Occipital lobe (tissue), 3 donors: ENCODE measurements at places on chromosomes 6 and 20.

- no peak for DNase-seq
Measured at GRCh38 chr6:4802312-4802935, 26.2 kb downstream of the CDYL start.

- DNase-seq, result no peak
Measured at GRCh38 chr6:43579171-43579570, 3.2 kb downstream of the POLH start.

DNA sequence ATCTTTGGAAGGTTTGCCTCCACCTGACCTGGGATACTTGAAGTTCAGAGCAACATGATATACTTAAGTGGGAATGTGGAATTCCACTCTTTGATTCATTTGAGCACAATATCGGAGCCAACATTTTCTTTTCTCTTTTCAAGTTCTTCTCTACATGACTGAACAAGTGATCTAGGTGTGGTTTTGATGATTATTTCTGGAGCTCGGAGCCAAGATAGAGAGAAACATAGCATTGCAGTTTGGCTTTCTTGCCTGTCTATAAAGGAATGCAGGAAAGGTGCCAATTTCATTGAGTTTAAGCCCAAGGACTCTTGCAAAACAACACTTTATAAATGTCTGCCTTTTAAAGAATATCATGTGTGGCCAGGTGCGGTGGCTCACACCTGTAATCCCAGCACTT is 124.2 kb upstream of the FAM83B start:
- no peak for DNase-seq

- DNase-seq, result no peak
Measured at GRCh38 chr6:53309059-53309900, 39.5 kb downstream of the ELOVL5 start.

DNA sequence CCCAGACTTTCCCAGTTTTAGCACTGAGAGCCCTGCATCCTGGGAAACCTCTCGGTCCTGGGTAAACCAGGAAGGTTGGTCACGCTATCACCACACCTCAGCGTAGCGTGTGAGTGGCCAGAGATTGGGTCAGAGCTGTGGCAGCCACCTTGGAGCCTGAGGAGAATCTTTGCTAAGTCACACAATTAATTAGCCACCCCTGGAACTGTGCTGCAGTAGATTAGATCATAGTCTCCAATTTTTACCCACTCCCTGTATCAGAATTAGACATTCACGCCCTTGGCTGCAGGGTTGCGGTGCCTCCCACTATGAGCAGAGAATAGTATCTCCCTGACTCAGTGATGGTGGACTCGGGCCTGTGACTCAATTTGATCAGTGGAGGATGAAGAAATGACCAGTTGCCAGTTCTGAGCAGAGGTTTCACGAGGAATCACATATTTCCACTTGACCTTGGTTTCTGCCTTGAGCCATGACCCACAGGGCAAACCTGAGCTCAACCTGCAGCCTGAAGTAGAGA is 6.0 kb upstream of the PTGIS start:
- DNase-seq, result no peak

DNA sequence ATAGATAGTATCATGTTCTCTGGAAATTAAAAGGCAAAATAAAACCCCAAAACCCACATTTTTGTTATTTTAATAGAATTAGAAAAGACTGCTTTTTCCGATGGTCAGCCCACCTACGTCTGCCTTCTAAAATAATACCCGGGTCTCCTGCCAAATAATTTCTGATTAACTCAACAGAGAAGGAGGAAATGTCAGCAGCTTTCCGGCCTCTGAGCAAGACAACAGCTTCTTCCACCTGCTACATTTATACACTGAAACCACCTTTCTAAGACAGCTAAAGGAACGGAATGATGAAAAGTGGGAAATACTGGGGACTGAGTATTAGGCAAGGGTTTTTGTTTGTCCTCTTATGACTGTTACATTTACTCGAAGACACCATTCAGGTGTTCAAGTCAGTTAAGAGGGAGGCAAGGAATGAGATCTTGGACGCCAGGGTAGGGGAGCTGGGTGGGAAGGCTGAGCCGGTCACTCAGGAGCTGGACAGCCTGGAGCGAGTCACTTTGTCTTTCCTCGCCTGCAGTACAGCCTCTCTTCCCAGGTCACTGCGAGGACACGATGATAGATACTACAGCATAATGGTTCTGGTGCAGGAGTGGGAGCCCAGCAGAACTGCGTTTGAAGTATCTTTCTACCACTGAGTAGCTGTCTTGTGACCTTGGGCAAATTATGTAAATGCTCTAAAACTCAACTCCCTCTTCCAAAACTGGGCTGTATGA is 96.3 kb upstream of the QKI start:
- DNase-seq, result no peak

- DNase-seq, result peak; percentile 34
Measured at GRCh38 chr20:17530716-17531664, at the start of gene BFSP1. TSS of gene BFSP1 (minus strand) at chr20:17531379. CDS start at chr20:17531329, 50 bp downstream.

DNA sequence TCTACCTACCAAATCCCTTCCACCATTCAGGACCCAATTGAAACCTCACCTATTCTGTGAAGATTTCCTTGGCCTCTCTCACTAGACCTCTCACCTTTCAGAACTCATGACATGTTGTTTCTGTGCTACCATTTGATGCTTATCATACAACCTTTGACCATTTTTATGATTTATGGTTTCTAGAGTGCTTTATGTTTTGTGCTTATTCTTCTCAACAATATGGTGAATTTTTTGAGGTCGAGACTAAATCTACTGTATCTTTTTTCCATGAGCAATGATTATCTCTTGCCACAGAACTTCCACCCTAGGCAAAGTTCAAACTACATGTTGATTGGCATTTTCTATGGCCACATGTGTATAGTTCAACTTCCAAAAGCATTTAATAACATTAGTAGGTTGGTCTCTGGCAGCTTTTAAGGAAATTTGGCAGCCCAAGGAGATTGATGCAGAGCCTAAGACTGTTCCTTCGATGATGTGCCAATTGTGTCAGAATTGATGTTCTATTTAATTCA is 84.9 kb downstream of the OLIG3 start:
- no peak for DNase-seq

- no peak for DNase-seq
Measured at GRCh38 chr6:41036601-41037000, 2.4 kb downstream of the UNC5CL start.

GRCh38 chr6:140833408-140833807 is 1299.3 kb upstream of the GJE1 start:
- no peak for DNase-seq

GRCh38 chr20:57093766-57094165 is 172.7 kb downstream of the BMP7 start:
- no peak for DNase-seq
